ENCODE measurements at places on chromosomes 7 and 10.

DNA sequence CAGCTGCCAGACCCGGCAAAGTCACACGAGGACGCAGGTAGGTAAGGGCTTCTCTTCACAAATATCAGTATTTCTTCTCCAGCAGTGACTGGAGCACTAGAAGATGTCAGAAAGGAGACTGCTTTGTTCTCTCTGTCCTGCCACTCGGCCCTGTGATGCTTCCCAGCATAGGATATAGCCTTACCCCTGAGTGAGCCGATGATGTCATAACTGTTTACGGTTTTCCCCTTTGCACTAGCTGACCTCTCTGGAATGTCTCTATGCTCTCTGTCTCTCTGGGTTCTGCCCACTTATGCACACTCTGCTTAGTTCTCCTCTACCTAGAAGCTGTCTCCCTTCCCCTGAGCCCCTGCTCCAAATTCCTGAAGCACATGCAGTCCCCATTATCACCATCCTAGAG is 167.5 kb upstream of the PODXL start:
- DNase-seq = no peak

GRCh38 chr10:131090761-131091661 is 220.5 kb downstream of the TCERG1L start:
- no peak for DNase-seq

DNA sequence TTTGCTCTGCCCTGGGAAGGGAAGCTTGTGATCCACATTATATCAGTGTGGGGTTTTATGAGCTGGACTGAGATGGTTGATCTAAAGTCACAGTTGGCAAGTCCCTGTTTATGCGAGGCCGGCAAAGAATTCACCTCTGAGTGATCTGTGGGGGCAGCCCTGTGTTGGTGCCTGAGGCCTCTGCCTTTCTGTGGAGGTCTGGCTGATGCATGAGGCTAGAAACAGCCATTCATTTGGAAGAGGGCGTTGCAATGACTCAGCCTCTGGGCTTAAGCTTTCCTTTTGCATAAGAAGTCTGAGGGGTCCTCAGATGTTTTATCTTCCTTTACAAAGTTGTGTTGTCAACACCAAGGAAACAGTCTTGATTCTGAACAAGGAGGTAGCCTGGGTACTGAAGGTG is 126.9 kb downstream of the MGMT start:
- no peak for DNase-seq

GRCh38 chr7:25754333-25754732 is 397.7 kb upstream of the NFE2L3 start:
- no peak for DNase-seq

GRCh38 chr7:30790356-30790755 is 19.1 kb downstream of the MINDY4 start:
- no peak for DNase-seq

- DNase-seq = no peak
Measured at GRCh38 chr7:86914551-86914950, 144.9 kb downstream of the ELAPOR2 start.
